ENCODE measurements at places on chromosomes 7 and 10.

DNA sequence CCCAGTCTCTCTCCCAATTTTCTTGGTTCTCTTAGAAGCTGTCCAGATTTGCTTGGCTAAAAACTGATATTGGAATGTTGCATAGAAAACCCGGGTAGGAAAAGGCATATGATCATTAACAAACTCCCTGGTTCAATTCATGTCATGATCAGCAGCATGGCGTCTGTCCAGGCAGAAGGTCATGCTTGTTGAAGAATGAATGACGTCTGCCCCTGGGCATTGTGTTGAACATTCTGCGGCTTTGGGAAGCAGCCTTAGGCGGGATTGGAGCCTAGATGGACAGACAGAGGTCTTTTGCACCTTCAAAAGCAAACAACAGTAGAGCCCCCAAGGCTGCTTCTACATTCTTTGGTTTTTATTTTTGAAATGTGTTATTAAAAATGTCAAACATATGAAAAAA, 7.7 kb upstream of the MINDY3 start:
- DNase-seq, result no peak

- DNase-seq, result no peak
Measured at GRCh38 chr10:86329896-86330680, 36.5 kb downstream of the GRID1 start.

- no peak for DNase-seq
Measured at GRCh38 chr7:79880312-79880711, 254.3 kb upstream of the GNAI1 start.

DNA sequence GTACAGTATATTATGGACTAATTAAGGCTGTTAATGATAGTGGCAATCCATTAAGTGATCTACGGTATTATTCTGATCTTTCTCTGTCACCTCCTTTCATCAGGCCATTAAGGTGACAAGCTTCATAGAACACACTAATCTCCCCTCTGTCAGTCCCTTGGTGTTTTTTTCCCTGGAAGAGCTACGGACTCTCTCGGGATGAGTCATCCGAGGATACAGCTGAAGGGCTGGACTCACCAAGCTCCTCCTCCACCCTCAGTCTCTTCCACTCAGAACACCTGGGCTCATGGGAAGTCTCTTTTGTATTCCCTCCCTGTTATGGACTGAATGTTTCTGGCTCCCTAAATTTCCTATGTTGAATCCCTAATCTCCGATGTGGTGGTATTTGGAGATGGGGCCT, 69.8 kb upstream of the PLXNA4 start:
- no peak for DNase-seq

- DNase-seq, result no peak
Measured at GRCh38 chr10:86671985-86672710, 3.8 kb downstream of the LDB3 start.

- DNase-seq, result no peak
Measured at GRCh38 chr7:91843831-91844230, 36.7 kb downstream of the MTERF1 start.

- DNase-seq, result no peak
Measured at GRCh38 chr7:54963155-54963554, 55.7 kb upstream of the EGFR start.

DNA sequence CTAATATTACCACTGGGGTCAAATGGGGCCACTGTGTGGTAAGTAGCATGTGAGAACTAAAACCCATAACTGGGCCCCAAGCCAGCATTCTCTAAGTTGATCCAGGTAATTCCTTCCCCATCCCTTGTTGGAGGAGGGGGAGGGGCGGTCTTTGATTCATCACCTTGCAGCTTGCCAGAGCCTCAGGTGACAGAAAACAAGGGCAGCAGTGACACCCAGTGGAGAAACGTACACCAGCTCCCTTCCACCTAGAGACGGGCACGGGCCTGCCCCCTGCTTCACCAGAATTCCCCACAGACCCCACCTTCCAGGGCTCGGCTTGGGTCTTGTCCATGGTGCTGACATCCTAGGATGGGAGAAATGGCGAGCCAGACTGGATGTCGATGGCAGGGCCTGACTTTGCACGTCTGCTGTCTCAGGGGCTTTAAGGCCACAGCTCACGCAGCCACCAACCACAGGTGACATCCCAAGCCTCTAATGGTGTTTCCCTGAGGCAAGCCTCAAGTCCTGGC, 102.0 kb downstream of the STRA8 start:
- DNase-seq, result no peak

- no peak for DNase-seq
Measured at GRCh38 chr7:8389593-8390261, 43.7 kb upstream of the NXPH1 start.

GRCh38 chr10:85741626-85742300, 624.8 kb downstream of the GRID1 start:
- DNase-seq, result no peak

GRCh38 chr10:10350050-10350449, 667.6 kb upstream of the CELF2 start:
- DNase-seq, result no peak

DNA sequence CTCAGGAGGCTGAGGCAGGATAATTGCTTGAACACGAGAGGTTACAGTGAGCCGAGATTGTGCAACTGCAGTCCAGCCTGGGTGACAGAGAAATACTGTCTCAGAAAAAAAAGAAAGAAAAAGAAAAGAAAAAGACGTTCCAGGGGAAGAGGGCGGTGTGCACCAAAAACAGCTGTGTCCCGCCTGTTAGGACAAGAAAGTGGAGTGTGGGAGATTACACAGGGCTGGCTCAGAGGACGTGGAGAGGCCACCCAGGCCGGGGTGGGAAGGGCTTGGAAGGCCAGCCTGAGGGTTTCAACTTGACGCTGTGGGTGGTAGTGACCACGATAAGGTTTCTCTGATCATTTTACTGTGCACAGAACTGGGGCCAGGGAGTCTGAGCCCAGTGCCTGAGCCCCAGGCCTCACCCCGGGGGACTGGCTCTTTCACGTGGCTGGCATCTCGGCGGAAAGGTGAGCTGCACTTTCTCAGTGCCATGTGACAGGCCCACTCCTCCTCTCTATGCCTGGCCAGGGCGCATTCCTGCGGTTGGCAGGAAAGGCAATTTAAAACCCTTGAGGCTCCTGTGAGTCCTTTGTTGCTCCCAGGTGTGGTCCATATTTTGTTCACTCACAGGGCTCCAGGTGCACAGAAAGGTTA, 13.9 kb downstream of the RHBDD2 start:
- DNase-seq, result no peak

- no peak for DNase-seq
Measured at GRCh38 chr10:18567343-18567856, 84.0 kb downstream of the NSUN6 start.

- DNase-seq, result no peak
Measured at GRCh38 chr7:25311346-25311745, 83.1 kb upstream of the NPVF start.

- no peak for DNase-seq
Measured at GRCh38 chr10:70536196-70536861, 57.8 kb downstream of the PALD1 start.

DNA sequence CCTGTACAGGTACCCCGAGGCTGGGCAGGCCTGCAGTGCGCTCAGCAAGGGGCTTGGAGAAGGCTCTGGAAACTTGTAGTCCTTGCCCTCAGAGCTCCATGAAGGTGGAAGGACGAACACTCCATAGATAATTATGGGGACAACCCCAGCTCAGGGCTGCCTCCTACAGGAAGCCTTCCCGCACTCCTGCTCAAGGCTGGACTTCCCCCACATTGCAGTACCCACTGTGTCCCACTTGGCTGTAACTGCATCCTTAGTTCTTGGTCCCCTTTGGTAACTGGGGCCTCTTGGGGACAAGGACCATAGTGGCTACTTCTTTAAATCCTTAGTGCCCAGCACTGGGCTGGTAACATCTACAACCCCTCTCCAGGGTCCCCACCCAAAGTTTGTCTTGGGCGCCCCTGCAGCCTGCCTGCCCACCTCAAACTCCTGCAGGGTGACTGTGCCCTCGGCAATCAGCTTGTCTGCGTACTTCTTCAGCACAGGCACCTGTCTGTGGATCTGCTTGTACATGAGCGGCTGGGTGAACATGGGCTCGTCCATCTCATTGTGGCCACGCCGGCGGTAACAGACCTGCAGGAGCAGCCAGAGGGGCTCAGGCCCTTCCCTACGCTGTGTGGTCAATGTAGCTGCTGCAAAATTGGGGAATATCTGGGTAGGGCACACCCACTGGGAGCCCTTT, 17.1 kb downstream of the OGDHL start:
- no peak for DNase-seq

DNA sequence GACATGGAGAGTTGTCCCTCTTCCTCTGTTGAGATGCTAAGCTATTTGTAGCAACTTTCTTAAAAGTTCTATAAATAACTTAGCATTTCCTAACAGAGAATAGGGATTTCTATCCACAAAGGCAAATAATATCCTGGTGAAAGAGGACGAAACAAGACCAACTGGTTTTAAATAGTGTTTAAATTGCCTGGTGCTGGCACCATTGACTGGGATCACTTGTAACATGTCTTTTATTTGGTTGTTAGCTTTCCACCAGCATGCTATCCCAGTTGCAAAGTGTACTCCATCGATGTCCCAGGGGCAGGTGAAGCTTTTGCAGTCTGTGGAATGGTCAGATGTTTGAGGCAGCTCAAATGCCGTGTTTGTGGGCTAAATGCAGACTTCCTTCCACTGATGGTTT, 3.7 kb downstream of the SUFU start:
- no peak for DNase-seq

DNA sequence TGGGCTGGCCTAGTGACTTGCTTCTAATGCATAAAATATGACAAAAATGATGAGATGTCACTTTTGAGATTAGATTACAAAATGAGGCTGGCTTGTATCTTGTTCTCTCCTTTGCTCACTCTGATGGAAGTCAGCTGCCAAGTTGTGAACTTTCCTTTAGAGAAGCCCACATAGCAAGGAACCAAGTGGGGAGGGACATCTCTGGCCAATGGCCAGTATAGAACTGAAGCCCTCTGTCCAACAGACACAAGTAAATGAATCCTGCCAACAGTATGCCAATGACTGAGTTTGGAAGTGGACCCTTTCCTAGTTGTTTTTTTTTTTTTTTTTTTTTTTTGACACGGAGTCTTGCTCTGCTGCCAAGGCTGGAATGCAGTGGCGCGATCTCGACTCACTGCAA, 3.3 kb downstream of the ZC3HC1 start:
- DNase-seq, result no peak

DNA sequence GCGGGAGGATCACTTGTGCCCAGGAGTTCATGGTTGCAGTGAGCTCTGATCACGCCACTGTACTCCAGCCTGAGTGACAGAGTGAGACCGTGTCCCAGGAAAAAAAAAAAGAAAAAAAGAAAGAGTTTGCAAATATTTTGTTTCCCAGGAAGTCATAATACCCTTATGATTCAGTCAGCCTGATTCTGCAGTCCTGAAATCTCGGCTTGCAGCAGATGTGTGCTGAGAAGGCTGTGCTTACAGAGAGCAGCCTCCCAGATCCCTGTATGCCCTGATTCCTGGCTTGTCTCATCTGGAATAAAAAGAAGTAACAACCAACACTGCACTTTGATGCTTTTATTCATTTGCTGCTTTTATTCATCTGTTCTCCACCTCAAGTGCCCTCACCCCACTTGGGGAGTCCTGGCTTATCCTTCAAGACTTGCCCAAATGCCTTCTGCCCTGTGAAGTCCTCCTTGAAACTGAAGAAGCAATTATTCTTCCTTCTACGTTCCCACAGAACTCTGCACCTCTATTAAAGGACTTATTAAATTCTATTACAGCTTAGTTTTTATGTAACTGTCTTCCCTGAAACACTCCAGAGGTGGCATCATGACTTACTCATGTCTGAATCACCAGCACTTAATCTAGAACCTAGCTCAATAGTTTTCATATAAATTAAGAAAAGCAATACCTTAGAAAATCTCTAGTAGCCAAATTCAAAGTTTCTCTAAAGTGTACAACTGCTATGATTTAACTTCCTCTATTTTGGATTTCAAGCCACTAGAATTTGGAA, 27.7 kb upstream of the BPGM start:
- DNase-seq, result no peak

DNA sequence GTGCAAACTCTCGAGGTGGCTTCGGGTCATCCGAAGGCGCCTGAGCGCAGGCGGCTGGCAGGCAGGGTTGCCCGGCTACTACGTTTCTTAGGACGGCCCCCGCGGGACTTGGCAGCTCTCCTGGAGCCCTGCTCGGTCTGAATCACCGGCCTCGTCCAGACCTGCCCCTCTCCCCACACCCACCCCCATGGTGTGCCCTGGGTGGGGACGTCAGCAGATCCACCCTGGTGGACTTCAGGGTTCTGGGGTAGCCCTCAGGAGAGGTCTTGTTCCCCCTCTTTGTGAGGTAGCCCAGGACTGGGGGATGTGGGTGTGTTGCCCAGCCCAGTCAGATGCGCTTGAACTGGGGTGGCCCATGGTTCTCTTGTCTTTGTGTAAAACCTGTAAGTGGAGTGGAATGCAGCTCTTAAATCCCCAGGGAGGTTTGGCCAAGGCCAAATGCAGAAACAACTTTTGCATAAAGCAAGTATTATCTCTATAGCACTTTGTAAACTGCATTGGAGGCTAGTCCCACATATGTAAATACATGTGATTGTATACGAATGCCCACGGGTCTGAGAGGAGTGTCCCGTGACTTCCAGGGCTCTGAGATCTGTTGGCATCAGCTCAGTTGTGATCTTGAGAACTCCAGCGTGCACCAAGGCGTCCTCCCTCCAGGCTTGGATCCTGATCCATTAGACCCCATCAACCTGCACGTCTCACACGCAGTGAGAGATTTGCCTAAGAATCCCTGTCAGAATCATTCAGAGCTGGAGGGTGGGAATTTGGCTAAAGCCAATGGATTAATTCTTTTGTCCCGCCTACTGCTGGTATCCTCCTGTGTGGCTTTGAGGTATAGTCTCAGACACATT, 1.8 kb downstream of the PFKFB3 start:
- DNase-seq, result no peak

DNA sequence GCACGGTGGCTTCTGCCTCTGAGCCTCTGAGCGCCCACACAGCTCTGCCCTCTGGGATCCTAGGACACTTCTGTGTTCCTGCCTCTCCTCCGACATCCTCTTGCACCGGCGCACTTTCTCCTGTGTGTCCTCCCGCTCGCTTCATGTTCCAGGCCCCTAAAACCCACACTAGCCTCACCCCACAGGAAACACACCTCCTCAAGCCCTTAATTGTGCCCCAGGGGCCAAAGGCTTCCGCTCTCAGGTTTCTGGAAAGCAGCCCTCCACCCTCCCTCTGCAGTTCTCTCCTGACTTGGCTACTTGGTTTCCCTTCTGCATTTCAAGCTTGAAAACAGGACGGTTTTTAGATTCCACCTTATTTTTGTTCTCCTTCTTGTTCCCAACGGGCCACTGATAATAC, 7.3 kb downstream of the GFRA1 start:
- DNase-seq, result no peak

DNA sequence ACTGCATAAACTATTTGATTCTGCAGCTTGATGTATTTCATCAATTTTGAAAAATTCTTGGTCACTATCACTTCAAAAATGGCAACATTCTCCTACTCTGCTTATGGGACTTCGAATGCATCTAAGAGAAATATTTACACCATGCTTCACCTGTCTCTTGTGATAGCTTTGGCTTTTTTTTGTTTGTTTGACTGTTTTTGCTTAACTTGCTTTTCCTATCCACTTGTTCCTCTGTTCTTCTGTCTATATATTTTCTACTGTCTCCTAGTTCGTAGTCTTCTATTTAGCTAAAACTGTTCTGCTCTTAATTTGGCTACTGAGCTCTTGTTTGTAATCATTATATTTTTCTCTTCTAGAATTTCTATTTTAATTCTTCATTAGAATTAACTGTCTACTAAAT, 94.4 kb downstream of the INHBA start:
- DNase-seq, result no peak
